ENCODE measurements at places on chromosomes 4 and X.

- DNase-seq, result no peak
Measured at GRCh38 chr4:101931619-101932018, 141.1 kb downstream of the BANK1 start.

GRCh38 chr4:76809594-76810305 is 88.2 kb downstream of the SOWAHB start:
- DNase-seq, result no peak

DNA sequence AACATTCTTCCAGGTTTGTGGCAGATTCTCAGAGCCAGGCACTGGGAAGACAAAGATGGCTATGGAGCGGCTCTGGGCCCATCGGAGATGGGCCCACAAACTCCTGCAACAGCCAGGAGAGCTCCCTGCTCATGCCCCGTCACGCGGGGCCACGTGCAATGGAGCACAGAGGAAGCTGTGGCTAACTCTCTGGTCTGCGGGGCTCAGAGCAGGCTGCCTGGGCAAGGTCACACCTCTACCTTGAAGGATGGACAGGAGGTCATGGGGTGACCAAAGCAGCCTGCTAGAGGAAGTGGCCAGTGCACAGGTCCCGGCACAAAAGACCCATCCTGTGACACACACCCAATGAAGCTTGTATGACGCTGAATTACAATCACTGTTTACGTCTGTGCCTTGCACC is 45.2 kb downstream of the C4orf50 start:
- no peak for DNase-seq

GRCh38 chrX:39766085-39766726 is 331.6 kb downstream of the BCOR start:
- DNase-seq, result no peak

GRCh38 chrX:102934624-102935023 is 2.4 kb upstream of the RAB40AL start:
- no peak for DNase-seq

- no peak for DNase-seq
Measured at GRCh38 chr4:102477657-102478056, 23.5 kb upstream of the NFKB1 start.

DNA sequence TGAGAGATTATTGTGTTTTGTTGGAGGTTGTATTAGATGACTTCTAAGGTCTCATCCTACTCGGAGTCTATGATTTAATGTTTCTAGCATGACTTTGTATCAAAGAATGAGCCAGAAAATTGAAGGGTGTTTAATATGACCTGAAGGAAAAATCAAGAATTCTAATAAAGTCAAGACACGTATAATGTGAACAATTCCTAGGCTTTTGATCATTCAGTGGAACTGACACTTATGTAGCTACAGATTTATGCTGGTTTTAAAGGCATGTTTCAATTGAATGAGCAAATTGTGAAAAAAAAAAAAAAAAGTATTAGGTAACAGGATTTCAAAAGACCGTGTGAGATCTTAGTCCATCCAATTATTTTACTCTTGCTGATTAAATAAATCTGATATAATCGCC is 64.9 kb downstream of the GRID2 start:
- DNase-seq, result no peak

DNA sequence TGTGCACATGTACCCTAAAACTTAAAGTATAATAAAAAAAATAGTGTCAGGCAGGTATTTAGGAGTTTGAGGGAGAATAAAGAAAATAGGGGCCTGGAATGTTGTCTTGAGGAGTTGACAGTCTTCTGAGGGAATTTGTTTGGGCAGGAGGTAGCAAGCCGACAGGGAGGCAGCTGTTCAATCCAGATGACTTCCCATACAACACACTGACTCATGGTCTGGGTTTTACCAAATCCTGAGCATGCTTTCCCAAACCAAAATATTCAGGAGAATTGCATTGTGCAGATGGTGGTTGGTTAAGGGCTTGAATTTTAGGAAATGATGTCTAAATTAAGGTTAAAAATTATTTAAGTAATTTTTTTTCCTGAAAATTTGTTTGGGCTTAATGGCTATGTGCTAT is 430.0 kb downstream of the INPP4B start:
- no peak for DNase-seq

- DNase-seq, result no peak
Measured at GRCh38 chrX:81174286-81174685, 27.4 kb downstream of the HMGN5 start.

DNA sequence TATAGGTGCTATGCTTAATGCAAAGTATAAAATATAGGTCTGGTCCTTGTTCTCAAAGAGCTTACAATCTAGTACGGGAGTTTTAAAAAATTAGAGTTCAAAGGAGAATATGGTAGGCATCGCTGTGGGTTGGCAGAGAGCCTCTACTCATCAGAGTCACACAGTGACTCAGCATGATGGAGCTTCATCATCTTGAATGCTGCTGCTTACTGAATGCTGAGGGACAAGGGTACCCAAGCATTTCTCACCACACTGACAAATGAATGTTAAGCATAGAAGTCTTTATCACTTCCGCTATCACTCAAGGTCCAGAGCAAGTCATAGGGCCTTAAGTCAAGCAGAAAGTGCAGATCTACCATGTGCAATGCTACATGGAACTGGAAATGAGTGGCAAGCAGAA is 268.6 kb upstream of the IGFBP7 start:
- no peak for DNase-seq

- no peak for DNase-seq
Measured at GRCh38 chr4:71383984-71384383, 45.2 kb downstream of the SLC4A4 start.
